ENCODE measurements at places on chromosomes 7 and 10. TPM values are rescaled to one million over a fixed set of nuclear protein-coding genes. Genes with fewer than 3 reads are reported as not detected.

The NKX1-2 gene
- not detected for polyA plus RNA-seq

The BAIAP2L1 gene
- 10.6 TPM for polyA plus RNA-seq

The CYP26C1 gene
- polyA plus RNA-seq, result 0.05 TPM

The ATOH7 gene
- polyA plus RNA-seq, result 1.5 TPM

The DLX6 gene
- polyA plus RNA-seq, result not detected

The PDK4 gene
- 28.6 TPM for polyA plus RNA-seq

The RPEL1 gene
- 0.13 TPM for polyA plus RNA-seq

The FAM204A gene
- 79.1 TPM for polyA plus RNA-seq

The GOT1 gene
- 92.3 TPM for polyA plus RNA-seq

The PRKG1 gene
- 12.3 TPM for polyA plus RNA-seq

The NKX2-3 gene
- polyA plus RNA-seq, result not detected

The DNAAF5 gene
- polyA plus RNA-seq, result 29.2 TPM

- no peak for DNase-seq
Measured at GRCh38 chr7:13057462-13058200, 370.2 kb downstream of the ARL4A start.

DNA sequence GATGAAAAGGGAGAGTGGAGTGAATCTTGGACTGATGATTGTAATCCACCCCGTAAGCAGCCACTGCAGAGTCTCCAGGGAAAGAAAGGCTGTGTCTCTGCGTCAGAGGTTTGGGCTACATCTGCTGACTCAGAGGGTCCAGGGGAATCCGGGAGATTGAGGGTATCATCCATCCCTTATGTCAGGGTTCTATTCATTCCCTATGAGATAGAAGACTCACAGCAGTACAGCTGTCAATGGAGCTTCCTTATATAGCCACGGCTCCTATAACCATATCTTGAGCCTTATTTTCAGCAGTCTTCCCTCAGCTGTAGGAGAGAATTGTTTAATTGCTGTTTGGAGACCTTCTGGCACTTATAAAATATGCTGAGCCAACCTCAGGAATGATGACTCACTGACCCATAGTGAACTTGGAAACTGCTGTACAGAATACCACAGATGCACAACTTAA, 558.2 kb upstream of the PFKP start:
- no peak for DNase-seq

DNA sequence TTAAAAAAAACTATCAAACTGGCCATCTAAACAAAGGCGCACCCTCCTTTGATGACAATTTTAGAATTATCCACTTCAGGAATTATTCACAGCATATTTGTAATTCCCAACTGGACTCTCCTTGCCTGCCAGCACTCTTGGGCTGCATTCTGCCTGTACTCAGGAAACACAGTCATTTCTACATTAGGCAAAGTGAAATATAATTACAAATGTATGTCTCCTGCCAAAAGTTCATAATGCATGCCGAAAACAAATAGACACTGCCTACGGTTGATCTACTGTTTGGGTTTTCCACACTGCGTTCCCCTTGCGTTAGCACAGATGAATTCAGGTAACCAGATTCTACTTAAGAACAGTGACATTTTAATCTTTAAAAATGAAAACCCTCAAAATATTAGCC, 1.9 kb downstream of the HGF start:
- DNase-seq, result no peak

- no peak for DNase-seq
Measured at GRCh38 chr10:12419262-12419847, 70.0 kb downstream of the CAMK1D start.

- no peak for DNase-seq
Measured at GRCh38 chr7:128703609-128704241, 31.6 kb downstream of the GARIN1A start.

GRCh38 chr7:85554236-85555178, 367.7 kb upstream of the SEMA3D start:
- DNase-seq, result peak; percentile 46

- no peak for DNase-seq
Measured at GRCh38 chr10:100828738-100829096, 83.3 kb downstream of the PAX2 start.

DNA sequence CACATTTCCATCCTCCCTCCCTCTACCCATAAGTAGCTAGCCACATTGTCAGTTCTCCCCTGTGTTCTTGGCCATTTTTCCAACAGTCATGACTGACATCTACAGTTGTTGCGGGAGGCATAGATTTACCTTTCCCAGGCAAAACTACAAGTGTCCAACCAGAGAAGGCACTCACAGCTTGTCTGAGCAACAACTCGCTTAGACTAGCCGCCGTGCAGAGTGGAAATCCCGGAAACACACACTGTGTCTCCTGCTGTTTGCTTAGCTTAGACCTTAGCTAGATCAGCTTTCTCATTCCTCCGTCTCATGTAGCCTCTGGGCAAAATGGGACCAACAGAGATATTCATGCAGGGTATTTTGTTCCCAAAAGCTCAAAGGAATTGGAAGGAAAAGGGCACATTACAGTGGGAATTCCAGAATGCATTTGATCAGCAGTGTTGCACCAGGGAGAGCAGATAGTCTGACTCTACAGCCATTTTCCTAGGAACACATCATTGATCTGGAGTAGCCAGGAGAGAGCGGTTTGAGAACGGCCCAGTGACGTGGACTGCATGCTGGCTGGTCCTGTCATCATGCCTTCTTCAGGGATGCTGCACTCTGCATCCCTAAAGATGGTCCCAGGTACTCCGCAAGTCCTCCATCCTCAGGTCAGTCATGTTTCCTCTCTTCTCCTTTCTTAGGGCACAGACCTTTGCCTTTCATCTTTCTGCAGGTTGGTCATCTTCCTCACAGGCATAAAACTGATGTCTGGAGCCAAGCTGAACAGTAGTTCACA, 89.4 kb downstream of the C10orf90 start:
- no peak for DNase-seq

DNA sequence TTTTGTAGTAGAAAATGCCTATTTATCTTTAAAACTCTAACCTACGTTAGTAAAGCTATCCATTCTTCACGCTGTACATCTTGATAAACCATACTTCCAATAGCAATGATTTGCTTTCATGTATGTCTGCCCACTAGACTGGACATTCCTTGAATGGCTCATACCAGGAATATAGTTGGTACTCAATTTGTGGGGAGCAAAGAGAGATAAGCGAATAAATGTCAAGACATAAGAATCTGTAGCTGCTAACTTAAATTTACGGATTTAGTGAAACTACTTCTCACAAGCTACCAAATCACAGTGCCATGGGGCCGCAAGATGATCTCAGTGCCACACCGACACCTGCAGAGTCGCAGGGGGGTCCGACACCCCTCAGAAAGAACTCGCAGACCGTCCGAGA, 763 bp upstream of the RALA start:
- no peak for DNase-seq

DNA sequence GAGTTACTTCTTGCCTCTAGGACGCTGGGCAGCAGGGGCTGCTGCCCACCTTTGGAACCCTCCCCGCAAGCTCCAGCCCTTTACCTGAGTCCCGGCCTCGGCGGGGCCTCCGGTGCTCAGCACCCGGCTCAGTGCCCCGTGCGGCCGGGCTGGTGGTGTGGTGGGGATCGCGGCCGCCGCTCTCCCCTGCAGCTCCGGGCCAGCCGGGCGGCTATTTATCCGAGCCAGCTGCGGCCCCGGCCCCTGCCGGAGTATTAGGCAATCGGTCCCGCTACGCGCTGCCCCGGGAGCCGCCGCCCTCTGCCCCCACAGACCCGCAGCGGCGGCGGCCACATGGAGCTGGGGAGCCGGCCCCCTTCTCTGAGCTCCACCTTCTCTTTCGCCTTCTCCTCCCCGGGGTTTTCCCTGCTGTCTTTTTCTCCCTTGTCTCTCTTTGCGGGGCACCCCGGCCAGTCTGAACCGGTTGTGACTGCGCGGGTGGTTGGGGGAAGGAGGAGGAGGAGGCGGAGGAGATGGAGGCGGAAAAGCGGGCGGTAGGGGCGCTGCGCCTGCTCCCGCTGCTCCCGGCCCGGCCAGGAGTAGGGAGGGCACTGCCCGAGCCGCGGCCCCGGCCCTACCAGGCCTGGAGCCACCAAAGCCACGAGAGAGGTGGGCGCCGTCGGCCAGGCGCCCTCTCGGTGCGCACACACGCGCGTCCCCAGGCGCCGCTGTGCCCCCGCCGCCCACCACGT, at the start of gene SLC16A9:
SLC16A9 (minus strand) TSS at position 456 of the 731 bp plus-strand sequence. CDS start 25,559 bp downstream, outside the sequence.
- peak; percentile 67 for DNase-seq

DNA sequence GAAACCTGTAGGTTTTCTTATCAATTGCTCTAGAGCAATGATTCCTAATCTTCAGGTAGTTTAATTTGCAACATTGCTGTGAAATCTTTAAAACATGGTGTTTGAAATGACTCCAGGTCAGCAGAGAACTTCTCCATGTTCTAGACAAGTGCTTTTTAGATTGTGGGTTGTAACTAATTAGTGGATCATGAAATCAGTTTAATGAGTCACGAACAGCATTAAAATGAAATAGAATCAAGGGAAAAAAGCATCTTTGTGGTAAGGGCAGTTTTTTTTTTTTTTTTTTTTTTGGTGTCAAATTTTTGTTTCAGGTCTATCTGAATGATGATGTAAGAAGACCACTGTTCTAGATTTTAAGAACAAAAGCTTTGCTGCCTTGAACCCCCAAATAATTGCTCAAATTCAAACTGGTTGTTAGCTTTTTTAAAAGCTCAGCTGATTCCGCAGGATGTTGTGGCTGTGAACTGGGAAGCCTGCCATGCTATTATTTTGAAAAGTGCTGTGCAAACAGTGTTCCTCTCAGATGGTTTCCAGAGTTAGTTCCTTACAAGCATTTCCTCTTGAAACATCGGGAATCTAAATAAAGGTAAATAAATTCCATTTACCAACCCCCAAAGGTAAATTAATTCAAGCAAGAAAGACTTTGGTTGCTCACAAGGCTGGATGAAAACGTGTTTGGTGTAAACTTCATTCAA, 13.1 kb upstream of the PDK4 start:
- no peak for DNase-seq

DNA sequence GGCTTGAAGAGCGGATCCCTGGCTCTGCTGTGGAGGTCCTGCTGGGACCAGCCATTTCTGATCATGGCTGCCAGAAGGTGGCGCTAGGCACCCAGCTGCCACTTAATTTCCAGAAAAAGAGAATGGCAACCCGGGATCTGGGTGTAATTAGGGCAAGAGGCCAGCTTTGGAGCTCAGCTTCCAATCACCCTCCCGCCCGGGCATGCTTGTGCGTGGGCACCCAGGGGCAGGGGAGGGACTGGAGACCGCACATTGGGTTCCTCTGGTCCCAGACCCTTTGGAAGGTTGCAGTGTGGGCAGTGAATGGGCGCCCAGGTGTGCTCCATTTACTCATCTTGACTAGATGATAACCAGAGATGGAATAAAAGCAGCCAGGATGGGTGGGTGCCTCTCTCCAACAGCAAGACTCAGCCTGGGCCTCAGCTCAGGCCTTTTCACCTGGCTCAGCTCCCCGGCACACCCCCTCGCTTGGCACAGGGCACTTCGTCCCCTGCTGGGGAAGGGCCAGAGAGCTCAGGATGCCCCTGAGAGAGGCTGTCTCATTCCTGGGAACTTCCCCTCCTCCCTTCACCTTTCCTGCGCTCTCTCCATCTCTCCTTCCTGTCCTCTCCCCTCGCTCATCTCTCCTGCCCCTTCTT, 14.7 kb downstream of the FAM241B start:
- no peak for DNase-seq

DNA sequence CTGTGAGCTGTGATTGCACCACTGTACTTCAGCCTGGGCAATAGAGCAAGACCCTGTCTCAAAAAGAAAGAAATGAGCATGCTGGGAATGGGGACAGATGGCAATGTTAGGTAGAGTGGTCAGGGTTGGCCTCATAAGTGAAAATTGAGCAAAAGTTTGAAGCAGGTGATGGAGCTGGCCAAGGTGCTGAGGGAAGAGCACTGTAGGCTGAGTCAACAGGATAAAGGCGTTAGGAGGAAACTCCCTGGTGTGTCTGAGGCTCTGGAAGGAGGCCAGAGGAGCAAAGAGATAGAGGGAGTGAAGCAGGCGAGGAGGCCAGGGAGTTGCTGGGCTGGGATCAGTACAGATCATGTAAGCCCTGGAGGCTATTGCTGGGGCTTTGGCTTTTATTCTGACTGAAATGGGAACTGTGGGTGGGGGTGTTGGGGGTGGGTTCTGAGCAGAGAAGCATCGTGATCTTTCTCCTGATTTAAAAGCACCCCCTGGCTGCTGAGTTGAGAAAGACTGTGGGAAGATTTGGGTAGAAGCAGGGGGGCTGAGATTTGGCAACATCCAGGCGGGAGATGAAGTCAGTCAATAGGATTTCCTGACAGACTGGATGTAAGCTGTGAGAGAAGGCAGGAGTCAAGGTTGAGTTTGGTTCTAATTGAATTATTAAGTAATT, 52.5 kb upstream of the VKORC1L1 start:
- DNase-seq, result no peak

- DNase-seq, result no peak
Measured at GRCh38 chr10:101294109-101294508, 59.9 kb upstream of the BTRC start.

DNA sequence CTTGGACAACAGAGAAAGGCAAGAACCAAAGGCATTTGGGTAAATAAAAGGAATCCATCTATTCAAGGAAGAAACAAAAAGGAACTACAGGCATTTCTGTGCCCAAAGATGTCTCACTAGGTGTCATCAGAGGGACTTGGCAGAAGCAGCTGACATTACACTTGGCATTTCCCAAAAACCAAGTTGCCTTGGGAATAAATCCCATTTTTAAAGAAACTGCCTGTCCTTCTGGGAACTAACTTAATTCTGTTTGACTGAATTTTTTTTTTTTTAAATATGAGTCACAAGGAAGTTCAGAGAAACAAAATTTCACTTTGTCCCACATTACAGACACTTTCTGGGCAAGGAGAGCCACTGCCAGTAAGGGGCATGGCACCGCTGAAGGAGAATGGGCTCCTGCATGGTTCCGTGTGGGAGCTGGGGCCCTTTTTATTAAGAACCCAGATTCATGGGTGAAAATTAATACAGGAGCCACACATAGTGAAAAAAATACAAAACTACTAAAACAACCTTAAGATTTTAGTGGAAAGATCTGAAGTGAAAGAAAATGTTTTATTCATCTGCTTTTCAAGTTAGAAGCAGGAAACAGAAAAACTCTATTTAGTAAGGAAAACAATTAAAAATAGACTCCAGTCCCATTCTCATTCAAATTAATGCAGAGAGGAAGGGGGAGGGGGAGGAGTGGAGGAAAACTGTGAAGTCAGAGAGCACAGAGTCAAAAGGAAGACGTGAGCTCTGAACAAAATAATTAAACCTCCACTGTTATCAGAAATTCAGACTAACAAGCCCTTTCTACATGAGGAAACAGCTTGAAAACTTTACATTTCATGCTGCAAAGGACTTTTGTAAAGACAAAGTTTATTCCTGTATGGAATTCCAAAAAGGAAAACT, 118.4 kb upstream of the PDLIM1 start:
- DNase-seq, result no peak

- DNase-seq, result no peak
Measured at GRCh38 chr7:106317971-106318370, 33.2 kb upstream of the NAMPT start.

DNA sequence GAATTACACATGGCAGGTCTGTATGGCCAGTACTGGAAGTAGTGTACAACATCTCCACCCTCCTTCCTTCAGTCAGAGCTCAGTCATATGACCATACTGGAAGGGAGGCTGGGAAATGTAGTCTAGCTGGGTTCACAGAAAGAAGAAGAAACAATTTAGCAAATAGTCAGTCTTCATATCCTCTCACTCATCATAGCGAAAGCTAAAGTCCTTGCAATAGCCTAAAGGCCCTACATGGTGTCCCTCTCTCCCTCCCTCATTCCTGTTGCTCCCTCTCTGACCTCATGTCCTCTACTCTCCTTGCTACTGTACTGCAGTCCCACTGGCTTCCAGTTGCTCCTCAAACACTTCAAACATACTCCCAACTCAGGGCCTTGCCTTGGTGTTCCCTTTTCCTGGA, 4.3 kb upstream of the CALU start:
- DNase-seq, result no peak

Data from left renal cortex interstitium (tissue), 4 donors.